ENCODE measurements at places on chromosomes 3 and 15.

DNA sequence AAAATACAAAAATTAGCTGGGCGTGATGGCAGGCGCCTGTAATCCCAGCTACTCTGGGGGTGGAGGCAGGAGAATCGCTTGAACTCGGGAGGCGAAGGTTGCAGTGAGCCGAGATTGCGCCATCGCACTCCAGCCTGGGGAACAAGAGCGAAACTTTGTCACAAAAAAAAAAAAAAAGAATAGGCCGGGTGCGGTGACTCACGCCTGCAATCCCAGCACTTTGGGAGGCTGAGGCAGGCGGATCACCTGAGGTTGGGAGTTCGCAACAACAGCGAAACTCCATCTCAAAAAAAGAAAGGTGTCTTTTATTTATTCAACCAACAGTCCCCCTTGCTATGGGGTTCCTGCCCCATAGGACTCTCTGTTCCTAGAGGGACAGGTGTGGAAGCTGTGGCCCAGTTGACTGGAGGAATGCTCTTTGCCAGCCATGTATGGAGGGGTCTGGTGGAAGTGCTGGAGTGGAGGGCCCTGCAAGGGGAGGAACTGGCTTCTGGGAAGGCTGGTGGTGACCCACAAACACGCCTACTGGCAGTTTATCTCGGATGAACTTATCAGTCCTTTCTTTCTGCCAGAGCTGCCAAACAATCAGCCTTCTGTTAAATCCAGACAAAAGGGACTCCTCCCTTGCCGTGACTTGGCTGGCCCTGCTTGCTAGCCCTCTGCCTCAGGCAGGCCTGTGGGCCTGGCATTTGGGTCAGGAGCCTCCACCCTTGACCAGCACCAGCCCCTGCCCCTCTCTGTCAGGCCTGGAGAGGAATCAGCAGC is 4.6 kb upstream of the DAG1 start:
- DNase-seq, result no peak

DNA sequence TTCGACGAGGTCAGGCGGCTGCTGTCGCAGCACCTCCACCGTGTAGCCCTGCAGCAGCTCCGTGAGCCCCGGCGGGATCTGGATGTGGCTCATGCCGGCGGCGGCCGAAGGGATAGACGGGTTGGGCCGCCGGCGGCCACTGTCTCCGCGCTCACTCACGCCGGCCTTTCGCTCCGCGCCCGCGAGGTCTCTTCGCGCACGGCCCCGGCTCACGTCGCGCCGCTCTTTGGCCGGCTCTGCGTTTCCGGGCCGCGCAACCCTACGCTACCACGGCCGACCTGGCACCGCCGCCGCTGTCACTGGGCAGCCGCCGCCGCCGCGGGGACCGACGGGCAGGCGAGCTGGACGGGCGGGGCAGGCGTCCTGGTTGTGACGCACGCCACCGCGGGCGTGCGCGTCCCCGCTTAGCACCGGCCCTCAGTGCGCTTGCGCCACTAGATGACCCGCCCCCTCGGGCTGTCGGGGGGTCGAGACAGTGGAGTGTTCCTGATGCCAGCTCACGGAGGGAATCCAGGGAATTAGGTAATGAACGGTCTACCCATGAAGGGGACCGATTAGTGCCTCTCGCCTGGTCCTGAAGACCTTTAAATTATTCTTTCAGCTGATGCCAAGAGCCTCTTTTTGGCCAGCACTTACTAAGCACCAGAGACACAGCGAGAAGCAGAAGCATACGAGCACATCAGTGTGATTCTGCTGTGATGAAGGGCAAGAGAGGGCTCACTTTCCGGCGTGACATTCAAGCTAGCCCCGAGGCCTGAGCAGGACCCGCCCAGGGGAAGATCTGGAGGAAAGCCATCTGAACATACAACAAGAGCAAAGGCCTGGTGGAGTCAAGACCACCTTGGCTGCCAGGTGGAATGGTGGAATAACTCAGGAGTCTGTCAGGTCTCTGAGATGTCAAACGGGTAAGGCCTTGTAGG is at the start of gene PRKAR2A:
TSS of gene PRKAR2A (minus strand) at position 371 of the 920 bp plus-strand sequence. CDS start at position 93, 278 bp downstream.
- DNase-seq, result peak; percentile 71

DNA sequence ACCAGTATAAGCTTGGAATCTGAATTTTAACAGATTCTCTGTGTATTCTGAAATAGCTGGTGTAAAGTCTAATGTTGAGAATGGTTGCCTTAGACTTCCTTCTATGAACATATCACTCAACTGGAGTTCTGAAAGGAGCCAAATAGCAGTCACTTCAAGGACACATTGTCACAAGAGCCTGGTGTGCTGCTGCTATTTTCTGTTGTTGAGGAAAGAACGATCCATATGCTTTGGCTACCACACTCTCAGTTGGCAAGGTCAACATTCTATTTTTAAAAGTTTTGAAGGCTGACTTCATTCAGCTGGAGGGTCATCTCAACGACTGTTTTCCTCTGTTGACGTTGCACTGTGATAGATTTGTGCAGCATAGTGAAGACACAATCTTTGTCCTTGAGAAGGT is 248.7 kb downstream of the TUSC7 start:
- DNase-seq, result no peak

GRCh38 chr15:98025237-98025636 is 64.7 kb downstream of the ARRDC4 start:
- DNase-seq, result no peak

GRCh38 chr3:139597947-139598346 is 58.4 kb upstream of the RBP1 start:
- DNase-seq, result no peak

GRCh38 chr3:143036557-143036956 is 35.2 kb downstream of the U2SURP start:
- no peak for DNase-seq

GRCh38 chr3:133040696-133041523 is 2.7 kb downstream of the TMEM108 start:
- peak; percentile 77 for DNase-seq

- no peak for DNase-seq
These were observed 562.7 kb downstream of the GBE1 start for GRCh38 chr3:81198756-81199155.

DNA sequence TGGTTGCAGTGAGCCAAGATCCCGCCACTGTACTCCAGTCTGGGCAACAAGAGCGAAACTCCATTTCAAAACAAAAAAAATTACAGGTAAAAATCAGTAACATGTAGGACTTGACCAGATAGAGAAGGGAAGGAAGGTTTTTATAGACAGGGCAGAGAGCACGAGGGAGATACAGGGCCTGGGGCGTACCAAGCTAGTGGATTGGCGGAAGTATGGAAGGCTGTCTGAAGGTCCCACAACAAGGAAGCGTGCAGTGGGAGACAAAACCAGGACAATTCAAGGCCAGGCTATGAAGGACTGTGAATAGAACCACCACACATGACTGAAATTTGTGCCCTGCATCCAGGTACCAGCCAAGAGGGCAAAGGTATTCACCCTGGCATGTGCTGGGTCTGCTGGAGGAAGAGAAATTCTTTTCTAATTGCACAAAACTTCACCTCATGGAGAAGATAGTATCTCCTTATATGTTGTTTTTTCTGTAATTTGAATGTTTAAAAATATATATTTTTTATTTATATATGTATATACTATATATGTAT is 33.0 kb upstream of the BCL2A1 start:
- DNase-seq, result no peak

DNA sequence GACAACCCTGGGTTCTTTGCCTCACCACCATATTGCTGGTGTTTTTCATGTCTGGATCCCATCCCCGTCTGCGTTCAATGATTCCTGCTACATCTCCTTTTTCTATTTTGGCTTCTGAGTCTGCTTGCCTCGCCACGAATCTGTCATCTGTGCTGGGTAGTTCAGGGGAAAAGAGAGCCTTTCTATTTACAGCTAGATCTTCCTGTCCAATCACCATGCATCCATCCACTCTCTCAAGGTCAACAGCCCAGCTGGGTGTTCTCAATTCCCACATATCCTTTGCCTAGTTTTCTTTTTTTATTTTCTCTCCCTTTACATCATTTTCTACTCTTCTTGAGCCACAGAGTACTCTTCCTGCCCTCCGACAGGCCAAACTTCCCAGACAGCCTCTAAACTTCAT is 104.8 kb upstream of the RAD18 start:
- DNase-seq, result no peak

- DNase-seq, result no peak
These were observed 173.7 kb upstream of the ONECUT1 start for GRCh38 chr15:52963865-52964264.

GRCh38 chr3:32460031-32460749 is 42.5 kb downstream of the CMTM6 start:
- no peak for DNase-seq

DNA sequence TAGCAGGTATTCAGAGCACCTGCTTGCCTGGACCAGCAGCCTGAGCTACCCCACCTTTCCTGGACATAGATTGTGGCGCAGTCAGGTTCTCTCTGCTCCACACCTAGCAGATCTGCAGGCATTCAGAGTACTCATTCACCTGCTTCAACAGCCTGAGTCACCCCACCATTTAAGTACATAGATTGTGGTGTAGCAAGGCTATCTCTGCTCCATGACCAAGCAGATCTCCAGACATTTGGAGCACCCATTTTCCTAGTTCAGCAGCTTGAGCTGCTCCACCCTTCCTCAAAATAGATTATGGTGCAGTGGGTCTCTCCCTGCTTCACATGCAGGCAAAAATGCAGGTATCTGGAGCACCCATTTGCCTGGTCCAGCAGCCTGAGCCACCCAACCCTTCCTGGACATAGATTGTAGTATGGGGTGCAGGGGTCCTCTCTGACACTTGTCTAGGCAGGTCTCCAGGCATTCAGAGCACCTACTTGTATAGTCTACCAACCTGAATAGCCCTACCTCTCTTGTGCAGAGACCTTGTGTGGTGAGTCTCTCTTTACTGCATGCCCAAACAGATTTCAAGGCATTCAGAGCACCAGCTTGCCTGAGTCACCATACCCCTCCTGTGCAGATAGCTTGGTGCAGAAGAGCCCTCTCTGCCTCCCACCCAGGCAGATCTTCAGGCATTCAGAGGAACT is 466.0 kb upstream of the THBS1 start:
- DNase-seq, result no peak

DNA sequence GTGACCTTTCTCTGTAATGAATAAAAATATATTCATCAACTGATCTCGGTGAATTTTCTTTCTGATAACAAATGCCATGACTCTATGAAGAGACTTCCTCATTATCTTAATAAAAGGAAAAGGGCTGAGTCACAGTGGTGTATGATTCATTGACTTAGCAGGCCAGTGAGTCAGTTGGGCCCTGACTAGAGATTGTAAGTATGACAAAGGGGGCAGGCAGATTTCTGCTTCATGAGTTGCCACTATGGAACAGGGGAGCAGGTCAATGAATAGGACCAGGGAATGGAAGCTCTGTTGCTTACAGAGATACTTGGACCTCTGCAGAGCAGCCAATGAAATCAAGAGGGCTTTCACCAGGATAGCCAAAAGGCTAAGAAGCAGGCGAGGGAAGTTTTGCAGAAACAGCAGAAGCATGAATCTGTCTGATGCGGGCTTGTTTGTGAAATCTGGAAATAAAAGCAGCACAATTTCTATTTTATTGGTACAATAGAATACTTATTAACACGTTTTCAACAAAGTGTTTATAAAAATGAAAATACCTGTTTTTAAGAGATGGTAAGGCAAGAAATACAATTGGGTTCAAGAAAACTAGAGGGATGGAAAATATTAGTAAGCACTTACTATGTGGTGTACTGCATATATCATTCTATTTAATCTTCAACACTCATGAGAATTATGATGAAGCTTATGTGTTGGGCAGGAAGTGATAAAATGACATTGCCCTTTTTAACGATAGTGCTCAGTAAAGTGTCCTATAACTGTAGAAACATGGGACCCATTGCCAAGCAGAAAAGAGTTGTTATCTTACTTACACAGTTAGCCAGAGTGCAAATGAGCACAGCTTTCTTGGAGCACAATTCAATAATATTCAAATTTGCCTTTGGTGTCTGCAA is 169.8 kb upstream of the MYRIP start:
- DNase-seq, result no peak

- peak; percentile 5 for DNase-seq
These were observed 40.6 kb upstream of the ADCY5 start for GRCh38 chr3:123489400-123490004.

GRCh38 chr15:64355348-64355943 is 527 bp downstream of the CSNK1G1 start:
- DNase-seq, result no peak

DNA sequence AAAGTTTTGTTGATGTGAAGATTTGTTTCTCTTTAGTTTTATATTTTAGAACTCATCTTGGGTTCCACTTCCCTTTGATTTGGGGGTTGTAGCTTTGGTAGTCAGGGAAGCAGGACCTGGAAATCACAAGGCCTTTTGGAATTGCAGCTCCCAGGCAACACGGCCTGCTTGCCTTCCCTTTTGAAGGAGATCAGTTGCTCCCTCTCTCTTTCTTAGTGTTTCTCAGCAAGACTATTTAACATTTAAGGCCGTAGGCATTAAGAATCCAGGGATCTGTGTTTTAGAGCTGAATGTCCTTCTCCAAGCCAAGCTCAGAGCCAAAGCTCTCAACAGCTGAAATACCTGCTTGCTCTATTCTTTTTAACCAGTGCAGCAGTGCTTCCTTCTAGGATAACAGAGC is 310.3 kb downstream of the PTPRG start:
- no peak for DNase-seq

- no peak for DNase-seq
These were observed 737 bp upstream of the ITPR1 start for GRCh38 chr3:4492208-4493013.

DNA sequence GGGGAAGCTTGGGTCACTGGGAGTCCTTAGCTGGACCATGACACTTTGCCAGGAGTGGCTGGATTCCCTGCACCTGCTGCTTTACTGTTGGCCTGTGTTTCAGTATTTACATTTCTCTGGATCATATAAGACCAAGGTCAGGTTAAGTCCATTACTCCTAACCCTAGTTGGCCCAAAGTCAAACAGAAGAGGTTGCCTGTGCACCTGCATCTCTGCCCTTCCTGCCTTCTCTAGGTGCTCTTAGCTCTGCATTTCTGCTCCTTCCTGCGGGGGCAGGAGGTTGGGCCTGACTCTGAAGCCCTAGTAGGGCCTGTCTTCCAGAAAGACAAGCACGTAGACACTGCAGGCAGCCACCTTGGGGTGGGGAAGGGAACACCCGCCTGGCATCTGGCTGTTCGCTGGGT is 124.3 kb downstream of the RPLP1 start:
- DNase-seq, result peak; percentile 42

- no peak for DNase-seq
These were observed 20.9 kb downstream of the TRPM1 start for GRCh38 chr15:31080591-31081014.

DNA sequence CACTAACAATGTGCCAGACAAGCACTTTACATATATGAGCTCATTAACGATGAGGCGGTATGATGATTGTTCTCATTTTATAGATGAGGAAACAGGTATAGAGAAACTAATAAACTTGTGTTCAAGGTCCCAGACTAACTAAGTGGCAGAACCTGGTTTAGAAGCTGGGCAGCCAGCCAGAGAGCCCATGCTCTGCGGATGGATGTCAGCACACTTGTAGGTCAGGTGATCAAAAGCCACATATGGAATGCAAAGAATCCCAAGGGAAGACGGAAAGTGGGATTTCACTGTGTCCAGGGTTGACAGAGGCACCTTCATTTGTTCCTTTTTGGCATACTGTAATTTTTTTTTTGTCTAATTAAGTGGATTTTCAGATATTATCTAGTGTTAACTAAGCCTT is 103.7 kb downstream of the EFL1 start:
- DNase-seq, result no peak

GRCh38 chr15:29054171-29055045 is 168.6 kb downstream of the APBA2 start:
- DNase-seq, result no peak
